ENCODE measurements at places on chromosomes 6 and 20.

DNA sequence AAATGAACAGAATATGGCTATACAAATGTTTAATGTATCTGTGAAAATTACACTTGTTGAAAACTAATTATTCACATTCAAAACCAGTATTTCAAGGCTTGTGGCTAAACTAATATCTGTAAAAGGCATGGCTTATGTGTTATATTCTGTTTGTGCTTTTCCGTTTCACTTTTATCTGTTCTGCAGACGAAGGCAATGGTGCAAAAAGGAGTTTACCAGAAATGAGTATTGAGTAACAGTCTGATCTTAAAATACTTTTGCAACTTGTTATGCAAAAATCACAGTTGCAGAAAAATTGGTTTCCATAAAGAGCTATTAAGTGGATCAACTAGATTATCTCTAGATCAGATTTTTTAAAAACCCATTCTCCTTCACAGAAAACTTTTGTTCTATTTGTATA is 9.4 kb upstream of the STX11 start:
- no peak for DNase-seq

DNA sequence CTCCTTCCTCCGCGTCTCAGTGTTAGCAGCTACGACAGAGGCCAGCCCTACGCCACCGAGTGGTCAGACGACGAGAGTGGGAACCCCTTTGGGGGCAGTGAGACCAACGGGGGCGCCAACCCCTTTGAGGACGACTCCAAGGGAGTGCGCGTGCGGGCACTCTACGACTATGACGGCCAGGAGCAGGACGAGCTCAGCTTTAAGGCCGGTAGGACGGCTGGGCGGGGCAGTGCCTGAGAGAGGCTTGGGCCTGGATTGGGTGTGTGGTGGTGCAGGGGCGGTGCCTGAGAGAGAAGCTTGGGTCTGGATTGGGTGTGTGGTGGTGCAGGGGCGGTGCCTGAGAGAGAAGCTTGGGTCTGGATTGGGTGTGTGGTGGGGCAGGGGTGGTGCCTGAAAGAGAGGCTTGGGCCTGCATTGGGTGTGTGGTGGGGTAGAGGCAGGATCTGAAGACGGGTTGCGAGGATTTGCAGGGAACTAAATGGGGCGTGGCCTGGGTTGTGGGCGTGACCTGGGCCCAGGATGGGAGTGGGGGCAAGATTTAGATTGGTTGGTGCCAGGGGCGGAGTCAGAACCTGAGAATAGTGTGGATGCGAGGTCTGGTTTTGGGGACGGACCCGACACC is 24.4 kb downstream of the SPDEF start:
- no peak for DNase-seq

GRCh38 chr6:6545616-6546317 is 42.8 kb upstream of the LY86 start:
- no peak for DNase-seq

GRCh38 chr6:156899532-156900135 is 122.5 kb downstream of the ARID1B start:
- no peak for DNase-seq

DNA sequence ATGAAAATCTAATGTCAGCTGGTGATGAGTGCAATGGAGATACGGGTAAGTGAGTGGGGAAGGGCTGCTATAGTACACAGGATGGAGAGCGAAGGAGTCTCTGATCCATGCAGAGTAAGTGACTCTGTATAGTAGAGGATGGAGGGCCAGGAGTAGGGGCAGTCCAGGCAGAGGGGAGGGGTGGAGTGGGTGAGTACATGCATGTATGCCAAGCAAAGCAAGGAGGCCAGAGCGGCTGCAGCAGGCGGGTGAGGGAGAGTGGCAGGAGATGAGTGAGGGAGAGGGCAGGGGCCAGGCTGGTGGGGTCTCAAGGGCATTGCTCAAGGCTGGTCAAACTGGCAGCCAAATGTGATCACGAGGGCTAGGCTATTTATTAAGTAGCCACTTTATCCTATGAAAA is 94.0 kb downstream of the PREP start:
- DNase-seq = no peak

DNA sequence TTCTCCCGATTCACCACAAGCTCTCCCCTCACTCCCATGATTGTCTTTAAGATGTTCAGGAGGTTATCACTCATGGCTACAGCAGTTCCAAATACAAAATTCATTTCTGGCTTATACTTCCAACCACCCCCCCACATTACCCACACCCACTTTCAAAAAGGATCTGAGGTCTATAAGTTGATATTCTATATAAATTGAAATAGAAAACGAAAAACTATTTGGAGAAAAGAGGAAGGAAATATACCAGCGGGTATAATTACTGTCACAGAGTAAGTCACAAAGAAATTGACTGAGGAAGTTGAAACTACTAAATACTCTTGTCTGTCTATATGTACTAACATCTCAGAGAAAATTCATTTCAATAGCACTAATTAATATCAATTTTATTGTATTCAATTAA is 112.7 kb upstream of the TNFAIP3 start:
- DNase-seq = no peak

Measured in stimulated activated CD4-positive, alpha-beta T cell treated with anti-CD3 and anti-CD28 coated beads, Interleukin-15, amount 100 ng/mL, for 48 hours (primary cell).